ENCODE measurements at places on chromosomes 16 and 17.

GRCh38 chr17:82334204-82334621, 647 bp upstream of the SECTM1 start:
- H3K4me3 ChIP-seq = peak overlapping the region; percentile 59
- peak overlapping the region; percentile 48 for H3K27ac ChIP-seq
- H3K27me3 ChIP-seq = no peaks in the 10 kb centered on the region
- DNase-seq = peak; percentile 56
- H3K4me1 ChIP-seq = peaks cover 24% of the 10 kb centered on the region

DNA sequence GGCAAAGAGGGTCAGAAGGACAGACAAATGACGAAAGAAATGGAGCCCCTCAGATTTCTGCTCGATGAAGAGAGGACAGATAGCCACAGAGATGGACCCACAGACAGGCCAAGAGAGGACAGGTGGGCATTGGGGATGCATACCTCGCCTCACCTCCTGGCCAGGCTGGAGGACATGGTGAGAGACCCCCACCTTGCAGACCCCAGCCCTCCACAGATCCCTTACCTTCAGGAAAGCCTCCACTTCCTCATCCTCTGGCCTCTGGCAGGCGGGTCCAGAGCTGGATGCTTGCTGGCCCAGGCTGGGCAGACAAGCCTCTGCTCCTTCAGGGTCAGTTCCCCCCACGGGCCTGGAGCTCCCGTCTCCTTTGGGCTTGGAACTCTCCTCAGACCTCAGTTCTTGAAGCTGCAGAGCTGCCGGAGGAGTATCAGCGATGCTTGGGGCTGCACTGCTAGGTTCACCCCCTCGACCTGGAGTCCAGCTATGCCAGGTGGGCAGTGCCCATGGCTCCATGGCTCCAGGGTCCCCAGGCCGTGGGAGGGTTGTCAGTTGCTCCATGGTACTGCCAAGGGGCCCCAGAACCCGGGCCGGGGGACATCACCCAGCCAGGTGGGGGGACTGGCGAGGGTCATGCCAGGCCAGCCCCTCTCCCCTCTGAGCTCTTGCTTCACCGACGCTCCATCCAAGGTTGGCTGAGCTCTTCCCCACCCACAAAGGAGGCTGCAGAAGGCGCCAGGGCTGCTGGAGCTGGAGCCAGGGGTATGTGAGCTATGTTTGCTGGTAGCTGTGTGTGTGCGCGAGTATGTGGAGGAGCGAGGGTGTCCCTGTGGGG, 1.0 kb downstream of the TSPOAP1 start:
- H3K4me3 ChIP-seq = no peak overlapping the region
- peaks cover 8% of the 10 kb centered on the region for H3K4me1 ChIP-seq
- no peak overlapping the region for H3K27ac ChIP-seq
- no peaks in the 10 kb centered on the region for H3K27me3 ChIP-seq

DNA sequence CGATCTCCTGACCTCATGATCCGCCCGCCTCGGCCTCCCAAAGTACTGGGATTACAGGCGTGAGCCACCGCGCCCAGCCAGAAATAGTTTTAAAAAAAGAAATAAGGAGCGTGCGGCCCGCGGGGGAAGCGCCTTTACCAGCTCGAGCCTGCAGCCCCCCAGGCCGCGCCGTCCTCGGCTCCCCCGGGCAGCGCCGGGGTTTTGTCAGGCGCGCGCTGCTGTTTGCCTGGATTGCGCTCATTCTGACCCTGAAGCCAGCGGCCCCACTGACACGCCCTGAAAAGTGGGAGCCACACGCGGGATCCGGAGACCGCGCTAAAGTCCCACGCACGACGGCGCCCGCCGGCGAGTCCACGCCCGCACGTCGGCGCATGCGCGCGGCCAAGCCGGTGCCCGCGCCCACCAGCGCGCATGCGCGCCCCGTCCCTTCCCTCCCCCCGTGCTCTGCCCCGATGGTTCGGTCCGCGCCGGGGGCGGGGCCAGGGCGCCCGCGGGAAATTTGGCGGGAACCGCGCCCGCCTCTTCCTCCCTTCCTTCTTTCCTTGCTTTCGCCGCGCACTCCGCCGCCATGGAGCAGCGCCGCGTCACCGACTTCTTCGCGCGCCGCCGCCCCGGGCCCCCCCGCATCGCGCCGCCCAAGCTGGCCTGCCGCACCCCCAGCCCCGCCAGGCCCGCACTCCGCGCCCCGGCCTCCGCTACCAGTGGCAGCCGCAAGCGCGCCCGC, at the start of gene CDT1:
Gene CDT1 (plus strand): TSS at position 526 of the 724 bp plus-strand sequence. CDS start 43 bp downstream, at position 569.
- peak within 1 kb of the TSS; percentile 57 for H3K4me3 ChIP-seq
- DNase-seq = peak; percentile 90
- H3K36me3 ChIP-seq = no peaks in the 10 kb centered on the region
- no peaks in the 10 kb centered on the region for H3K27me3 ChIP-seq

- H3K36me3 ChIP-seq = no peaks in the 10 kb centered on the region
- H3K4me3 ChIP-seq = no peak overlapping the region
- H3K4me1 ChIP-seq = peaks cover 2% of the 10 kb centered on the region
- DNase-seq = no peak
- H3K27me3 ChIP-seq = no peaks in the 10 kb centered on the region
- H3K27ac ChIP-seq = no peak overlapping the region
Measured at GRCh38 chr17:57970710-57971109, 15.5 kb upstream of the CUEDC1 start.
